ENCODE measurements at places on chromosomes 5 and 9.

- DNase-seq = peak; percentile 84
Observed at GRCh38 chr9:19456996-19457692, 48.3 kb downstream of the ACER2 start.

GRCh38 chr5:126234563-126235195, 188.5 kb upstream of the GRAMD2B start:
- peak; percentile 24 for DNase-seq

DNA sequence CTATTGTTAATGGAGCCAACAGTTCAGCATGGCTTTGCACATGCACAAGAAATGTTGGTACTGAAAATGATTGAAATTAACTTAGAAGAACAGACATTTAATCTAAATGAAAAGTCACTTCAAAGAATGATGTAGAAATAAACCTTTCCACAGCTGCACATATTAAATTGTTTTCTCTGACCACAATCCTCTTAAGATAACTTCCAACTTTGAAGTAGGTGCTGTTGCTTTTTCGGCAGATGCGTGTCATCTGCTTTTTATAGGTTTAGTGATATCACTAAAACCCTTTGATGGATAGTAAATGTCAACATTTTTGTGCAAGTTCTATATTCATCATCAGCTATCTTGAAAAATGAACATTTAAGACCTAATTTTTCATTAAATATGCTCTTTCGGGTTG, 25.3 kb upstream of the SLC1A3 start:
- no peak for DNase-seq

DNA sequence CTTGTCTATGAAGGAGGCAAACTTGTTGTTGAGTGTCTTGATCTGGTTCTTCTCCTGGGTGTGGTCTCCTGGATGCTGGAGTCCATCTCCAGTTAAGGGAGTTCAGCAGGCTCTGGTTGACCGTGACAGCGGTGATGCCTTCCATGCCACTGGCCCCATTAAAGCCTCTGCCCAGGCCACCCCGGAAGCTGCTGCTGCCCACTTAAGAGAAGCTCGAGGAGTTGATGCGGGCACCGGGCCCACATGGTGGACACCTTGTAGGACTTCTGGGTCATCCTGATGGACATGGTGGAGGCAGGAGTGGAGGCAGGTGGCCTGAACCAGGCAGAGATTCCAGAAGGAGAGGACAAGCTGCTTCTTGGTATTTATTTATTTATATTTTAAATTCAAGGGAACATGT, 44.7 kb upstream of the DEPDC1B start:
- no peak for DNase-seq

DNA sequence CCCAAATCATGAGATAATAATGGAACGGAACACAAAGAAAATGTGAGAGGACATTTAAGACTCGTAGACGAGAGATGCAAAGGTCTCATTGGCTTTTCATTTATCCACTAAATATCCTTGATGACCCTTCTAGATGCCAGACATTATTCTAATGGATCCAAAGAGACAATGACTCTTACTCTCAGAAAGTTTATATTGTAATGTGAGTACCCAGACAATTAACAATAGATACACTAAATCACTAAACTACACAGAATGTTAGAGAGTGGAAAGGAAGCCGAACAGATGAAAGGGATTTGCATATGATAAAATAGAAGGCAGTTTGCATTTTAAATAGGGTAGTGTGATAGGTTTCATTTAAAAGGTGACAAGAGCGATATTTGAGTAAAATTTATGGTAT, 973.3 kb downstream of the TAF11L14 start:
- DNase-seq = no peak

- DNase-seq = no peak
Observed at GRCh38 chr5:114387433-114387832, 25.6 kb downstream of the KCNN2 start.

GRCh38 chr5:169763376-169764017, 126.4 kb downstream of the DOCK2 start:
- no peak for DNase-seq

- no peak for DNase-seq
Observed at GRCh38 chr9:35673132-35674024, at the start of gene CA9. TSS of gene CA9 (plus strand) at chr9:35673928. CDS start at chr9:35673960, 32 bp downstream.

GRCh38 chr9:8494571-8494970, 695.0 kb upstream of the DMAC1 start:
- DNase-seq = no peak

DNA sequence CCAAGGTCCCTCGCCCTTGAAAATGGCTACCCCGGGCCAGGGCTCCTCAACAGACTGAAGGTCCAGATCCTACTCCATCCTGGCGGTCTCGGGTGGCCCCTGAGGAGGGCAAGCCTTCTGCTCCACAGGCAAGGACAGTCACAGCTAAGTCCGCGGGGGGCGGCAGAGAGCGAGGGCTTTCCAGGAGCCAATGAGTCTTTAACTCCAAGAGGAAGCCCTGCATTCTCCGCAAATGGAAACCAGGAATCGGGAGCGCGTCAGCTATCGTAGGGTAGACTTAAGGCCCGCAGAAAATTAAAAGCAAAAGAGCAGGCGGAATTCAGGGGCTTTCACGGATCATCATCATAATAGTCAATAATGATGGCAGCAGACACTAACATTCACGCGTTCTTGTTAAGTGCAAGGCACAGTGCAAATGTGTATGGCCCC, 87.8 kb upstream of the TNFAIP8 start:
- no peak for DNase-seq

DNA sequence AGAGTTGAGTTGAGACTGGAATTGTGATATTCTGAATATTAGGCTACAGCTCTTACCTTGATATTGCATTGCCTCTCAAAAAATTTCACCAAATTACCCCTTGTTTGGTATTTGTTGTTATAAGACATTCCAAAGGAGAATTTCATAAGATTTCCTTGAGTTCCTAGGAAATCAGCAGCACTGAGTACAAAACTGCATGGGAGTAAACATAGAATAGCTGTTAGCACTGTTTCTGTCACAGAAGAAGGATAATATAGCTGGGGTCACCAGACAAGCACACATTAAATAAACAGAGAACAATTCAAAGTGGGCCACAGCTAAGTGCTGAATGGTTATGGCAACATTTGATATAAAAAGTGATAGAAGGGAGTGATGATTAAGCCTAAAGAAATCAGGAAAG, 724.3 kb downstream of the PRELID2 start:
- no peak for DNase-seq

DNA sequence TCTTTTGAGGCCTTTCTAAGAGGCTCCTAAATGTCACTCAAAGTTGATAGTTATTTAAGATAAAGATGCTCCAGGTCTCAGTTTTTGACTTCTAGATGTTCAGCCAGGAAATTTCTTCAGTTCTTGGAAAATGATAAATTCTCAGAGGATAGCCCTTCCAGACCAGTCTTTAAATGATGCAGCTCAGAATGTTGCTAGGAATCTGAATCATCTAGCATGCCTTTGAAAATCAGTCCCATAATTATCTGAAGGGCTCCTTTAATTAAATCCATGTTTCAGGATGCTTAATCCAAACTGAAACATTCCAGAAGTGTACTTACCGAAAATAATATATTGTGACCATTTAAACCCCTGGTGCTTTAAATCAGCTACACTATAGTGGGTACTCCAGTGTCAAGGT, 107.5 kb upstream of the FBN2 start:
- DNase-seq = no peak

DNA sequence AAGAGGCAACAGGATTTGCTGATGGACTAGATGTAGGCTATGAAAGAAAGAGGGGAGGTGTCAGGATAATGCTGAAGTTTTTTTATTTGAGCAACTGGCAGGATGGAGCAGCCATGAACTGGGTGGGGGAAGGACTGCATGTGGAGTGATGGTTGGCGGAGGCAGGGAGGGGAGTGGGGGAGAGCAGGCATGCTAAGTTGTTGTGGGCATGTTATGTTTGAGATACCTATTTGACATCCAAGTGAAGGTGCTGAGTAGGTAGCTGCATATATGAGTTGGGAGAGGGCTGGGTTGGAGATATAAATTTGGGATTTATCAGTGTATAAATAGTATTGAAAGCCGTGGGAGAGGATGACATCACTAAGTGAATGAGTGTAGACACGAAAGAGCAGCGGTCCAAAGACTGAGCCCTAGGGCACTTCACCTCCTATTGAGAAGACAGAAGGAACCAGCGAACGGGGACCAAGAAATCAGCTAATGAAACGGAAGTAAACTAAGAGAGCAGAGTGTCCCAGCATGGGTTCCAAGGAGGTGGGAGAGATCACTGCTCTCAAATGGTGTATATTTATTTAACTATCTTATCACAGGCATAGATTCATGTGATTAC, 7.4 kb downstream of the BSPRY start:
- no peak for DNase-seq

- no peak for DNase-seq
Observed at GRCh38 chr9:134807716-134808446, 72.7 kb upstream of the FCN2 start.

GRCh38 chr5:148168246-148168645, at the start of gene SPINK14:
TSS of gene SPINK14 (plus strand) at chr5:148168546. CDS start at chr5:148169733, 1,187 bp downstream.
- DNase-seq = no peak

DNA sequence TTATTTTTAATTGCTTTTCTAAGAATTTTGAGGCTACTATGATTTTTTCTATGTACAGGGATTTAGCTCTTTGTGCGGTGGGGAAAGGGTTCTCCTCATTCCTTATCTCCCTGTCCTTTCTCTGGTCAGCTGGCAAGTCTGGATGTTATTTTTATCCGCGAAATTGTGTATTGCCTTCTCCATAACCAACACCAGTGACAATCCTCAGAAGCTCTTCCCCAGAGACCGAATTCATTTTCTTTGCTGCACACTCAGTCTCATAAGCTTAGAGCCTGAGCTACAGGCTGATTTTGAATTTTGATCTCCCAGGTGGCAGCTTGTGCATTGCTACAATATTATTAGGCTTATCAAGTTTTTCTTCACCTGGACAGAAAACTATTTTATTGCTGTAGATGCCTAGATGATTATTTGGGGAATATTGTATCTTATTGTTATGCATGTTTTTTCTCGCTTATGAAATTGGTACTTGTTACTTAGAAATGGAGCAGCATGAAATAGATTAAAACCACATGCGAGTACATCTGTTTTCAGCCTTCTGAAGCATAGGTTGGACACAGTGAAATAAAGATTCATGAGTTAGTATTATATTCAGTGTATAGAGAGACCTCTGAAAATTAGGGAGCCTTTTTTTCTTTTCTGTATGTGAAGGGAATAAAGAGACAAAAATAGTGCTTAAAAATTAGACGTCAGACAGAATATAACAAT, 27.3 kb downstream of the CPEB4 start:
- no peak for DNase-seq

- peak; percentile 52 for DNase-seq
Observed at GRCh38 chr9:135504262-135505243, 4.1 kb downstream of the MRPS2 start.

- no peak for DNase-seq
Observed at GRCh38 chr5:33827018-33827707, 64.6 kb downstream of the ADAMTS12 start.

DNA sequence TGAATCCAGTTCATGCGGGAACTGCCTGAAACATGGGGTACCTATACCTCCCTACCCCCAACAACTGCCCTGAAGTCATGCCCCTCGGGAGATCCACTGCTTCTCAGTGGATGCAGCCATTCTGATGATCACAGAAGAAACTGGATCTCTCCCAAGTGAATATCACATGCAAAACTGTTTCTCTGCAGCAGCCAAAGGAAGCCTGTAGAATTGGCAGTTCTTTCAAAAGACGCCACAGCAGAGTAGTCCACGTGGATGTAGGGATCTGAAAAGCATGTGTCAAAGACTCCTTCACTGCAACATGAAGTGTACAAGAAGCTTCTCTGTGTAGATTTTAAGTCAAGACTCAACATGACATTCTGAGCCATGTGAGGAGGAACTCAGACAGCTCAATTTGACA, 286.7 kb downstream of the NR3C1 start:
- no peak for DNase-seq

DNA sequence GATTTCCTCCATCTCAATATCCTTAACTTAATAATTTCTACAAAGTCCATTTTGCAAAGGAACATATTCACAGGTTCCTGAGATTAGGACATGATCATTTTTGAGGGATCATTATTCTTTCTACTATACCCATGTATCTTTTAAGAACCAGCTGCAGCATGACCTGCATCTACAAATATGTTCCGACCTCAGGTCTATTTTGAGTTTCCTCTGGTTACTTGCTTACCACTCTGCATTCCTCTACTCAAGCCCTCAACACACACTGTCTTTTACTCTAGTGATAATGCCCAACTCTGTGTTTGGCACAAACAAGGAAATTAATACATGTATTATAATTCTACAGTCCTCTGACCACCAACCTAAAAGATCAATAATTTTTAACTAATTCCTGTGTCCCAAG, 386.1 kb downstream of the DNAH5 start:
- DNase-seq = no peak

- no peak for DNase-seq
Observed at GRCh38 chr5:60101573-60101972, 208.0 kb upstream of the PDE4D start.

GRCh38 chr5:137462816-137463520, 36.2 kb downstream of the SPOCK1 start:
- DNase-seq = no peak

DNA sequence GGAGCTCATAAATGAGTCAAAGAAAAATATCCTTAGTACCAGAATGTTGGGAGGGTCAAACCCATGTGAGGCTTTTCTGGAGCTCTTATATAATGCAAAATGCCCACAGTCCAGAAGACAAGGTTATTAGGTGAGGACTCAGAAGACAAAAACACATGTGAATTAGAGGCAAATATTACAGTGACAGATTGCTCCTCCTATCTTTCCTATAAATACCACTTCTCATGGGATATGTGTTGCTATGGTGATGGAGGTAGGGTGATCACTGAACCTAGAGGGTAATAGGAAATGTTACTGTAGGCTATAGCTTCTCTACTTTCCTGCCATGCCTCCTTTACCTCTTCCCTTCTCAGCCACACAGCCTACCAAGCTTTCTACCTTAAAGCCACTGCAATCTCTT, 264.6 kb downstream of the SEC61B start:
- no peak for DNase-seq

GRCh38 chr5:178560911-178561310, 29.3 kb downstream of the COL23A1 start:
- no peak for DNase-seq

DNA sequence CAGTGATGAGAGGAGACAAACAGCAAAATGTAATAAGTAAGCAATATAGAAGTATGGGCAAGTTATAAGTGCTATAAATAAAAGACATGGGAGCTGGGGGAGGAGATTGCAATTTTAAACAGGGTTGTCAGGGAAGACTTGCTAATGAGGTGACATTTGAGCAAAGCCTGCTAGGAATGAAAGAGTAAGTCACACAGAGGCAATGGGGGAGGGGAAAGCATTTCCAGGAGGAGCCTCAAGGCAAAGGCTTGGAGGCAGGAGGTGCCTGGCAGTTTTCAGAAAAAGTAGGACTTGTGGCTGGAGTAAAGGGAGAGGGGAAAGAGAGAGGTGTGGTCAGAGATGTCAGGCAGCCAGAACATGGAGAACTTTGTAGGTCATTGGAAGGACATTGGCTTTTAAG, 124.4 kb upstream of the NMUR2 start:
- no peak for DNase-seq
